Endothelial cell of umbilical vein (primary cell): ENCODE measurements at places on chromosomes 16 and 17.
A peak's percentile ranks its signal among the peaks of the same experiment; 100 is the strongest.

DNA sequence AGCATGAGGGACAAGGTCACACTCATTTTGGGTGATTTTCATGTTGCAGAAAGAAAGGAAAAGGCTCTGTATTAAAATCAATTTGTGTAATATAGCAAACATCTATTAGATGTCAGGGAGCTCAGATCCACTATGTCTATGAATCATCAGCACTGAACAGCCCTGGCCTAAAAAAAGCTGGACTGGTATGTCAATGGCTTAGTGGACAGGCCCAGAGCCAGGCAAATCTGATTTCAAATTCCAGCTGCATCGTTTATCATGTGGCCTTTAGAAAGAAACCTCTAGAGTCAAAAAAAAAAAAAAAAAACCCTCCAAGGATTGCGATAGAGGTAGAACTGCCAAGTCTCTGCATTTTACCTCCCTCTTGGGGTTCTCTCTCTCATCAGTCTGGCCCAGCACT, 5.4 kb downstream of the GAS7 start:
- no peak for DNase-seq

DNA sequence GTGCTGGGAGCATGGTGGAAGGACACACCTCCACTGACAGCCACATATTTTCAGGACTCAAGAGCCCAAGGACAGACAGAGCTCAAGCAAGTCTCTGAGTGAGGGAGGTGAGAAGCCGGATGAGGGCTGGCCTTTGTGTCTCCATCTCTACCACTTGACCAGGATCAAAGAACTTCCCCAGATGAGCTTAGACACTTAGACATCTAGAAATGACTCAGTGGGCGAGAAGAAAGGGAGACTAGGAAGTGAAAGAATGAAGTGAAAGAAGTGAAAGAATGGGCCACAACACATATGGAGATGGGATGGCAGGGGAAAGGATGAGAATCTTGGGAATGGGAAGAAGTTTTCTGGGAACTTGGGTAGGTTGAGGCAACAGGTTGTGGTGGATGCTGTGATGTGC, 274.9 kb upstream of the CCL2 start:
- no peak for DNase-seq

- DNase-seq = no peak
Measured at GRCh38 chr16:68179855-68180254, 56.1 kb downstream of the ESRP2 start.

GRCh38 chr17:7712111-7712771, 5.3 kb upstream of the DNAH2 start:
- DNase-seq = no peak

DNA sequence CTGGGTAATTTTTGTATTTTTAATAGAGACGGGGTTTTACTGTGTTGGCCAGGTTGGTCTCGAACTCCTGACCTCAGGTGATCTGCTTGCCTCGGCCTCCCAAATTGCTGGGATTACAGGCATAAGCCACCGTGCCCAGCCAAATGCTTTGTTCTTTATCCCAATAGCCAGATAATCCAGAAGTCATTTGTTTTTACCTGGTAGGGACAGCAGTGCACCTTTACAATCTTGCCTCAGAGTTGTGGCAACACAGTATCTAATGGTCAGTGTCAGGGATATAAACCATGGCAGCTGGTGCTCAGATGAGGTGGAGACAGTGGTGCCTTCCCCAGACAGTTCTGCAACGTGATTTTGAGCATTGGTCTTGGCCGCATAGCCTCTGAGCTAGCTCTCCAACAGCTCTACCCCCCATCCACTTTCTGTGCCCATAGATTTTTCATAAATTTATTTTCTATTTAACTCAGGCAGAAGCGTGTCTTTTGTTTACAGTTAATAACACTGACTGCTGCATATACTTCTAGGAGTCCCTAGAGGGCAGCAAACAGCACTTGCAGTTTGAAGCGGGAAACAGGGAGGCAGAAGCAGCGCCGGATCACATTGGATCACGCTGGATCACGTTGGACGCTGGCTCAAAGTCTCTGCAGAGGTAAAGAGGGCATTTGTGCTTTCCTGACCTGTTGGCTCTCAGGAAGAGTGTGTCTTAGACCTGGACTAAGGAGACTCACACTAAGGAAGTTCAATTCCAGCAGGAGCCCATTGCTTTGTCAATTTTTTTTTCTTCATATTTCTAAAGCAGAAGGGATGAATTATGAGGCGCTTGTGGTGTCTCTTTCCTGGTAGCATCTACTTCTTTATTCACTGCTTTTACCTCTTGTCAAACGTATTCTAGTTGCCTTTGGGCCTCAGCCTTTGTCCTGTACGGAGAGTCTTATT, 5.1 kb upstream of the GGT6 start:
- peak; percentile 70 for DNase-seq

GRCh38 chr16:63614429-63614828, 1507.4 kb downstream of the CDH11 start:
- peak; percentile 42 for DNase-seq

GRCh38 chr17:35287286-35287811, 44.5 kb downstream of the SLFN5 start:
- DNase-seq = no peak

DNA sequence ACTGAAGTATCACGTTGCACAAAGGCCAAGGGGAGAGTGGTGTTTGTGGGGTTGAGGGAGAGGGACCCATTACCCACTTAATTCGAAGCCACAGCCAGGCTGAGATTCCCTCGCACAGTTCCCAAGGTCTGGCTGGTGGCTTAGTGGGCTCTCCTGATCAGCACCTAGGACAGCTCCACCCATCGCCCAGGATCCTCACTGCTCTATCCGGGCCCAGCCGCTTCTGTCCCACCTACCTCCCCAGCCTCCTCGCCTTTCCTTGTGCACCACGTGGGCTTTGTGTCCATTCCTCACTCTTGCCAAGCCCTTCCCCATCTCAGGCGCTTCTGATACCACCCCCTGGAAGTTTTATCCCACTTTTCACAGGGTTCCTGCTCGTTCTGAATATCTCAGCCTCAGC, 163.5 kb downstream of the CCT6B start:
- DNase-seq = peak; percentile 5

- DNase-seq = no peak
Measured at GRCh38 chr17:5580367-5580766, 3.9 kb downstream of the NLRP1 start.

GRCh38 chr16:66014221-66014620, 352.3 kb upstream of the CDH5 start:
- DNase-seq = no peak
